ENCODE measurements at places on chromosomes 2 and 18.

- no peak for DNase-seq
Observed at GRCh38 chr2:121541495-121541894, 10.8 kb downstream of the RNU4ATAC start.

DNA sequence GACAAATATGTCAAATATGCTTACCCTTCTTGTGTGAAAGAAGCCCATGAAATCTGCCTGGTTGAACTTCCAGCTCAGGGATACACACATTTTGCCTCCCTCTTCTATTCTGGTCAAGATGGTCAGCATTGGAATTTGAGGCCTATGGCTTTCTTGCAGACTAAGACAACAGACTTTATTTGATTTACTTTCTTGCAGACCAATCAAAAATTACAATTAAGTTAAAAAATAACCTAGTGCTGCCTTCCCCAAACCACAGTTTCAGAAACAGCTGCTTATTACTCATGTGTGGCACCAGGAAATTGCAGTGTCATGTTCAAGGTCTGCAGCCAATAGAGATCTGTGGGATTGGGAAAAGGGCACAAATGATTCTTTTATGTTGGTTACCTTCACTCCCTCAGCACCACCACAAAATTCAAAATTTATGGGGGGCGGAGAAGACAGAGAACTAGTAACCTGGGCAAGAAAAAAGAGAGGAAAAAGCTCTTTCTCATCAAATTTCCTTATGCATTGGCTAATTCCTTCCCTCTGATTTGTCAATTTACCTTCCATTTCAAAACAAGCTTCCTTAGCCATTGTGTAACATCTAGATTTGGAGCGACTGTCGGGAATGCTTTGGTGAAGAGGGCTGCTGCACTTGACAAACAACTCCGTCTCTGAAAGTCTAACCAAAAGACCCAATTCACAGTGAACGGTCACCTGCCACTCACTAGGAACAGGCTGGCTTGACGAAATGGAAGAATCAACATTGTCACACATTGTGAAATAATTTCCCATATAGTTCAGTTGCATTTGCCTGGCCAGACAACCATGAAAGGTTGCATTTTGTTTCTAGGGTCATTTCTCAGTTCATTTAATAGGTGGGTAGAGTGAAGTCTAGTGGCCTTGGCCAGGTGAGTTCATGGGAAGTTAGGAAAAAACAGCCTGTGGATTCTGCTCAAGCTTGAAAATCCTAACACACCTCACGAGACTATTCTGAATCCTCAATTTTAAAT lies 100.4 kb upstream of the FZD5 start:
- DNase-seq = no peak

GRCh38 chr2:8477552-8478470 lies 204.0 kb upstream of the ID2 start:
- DNase-seq = peak; percentile 48

- no peak for DNase-seq
Observed at GRCh38 chr2:217553202-217553601, 449.6 kb downstream of the TNS1 start.

- no peak for DNase-seq
Observed at GRCh38 chr2:39805936-39806608, 27.0 kb upstream of the THUMPD2 start.

DNA sequence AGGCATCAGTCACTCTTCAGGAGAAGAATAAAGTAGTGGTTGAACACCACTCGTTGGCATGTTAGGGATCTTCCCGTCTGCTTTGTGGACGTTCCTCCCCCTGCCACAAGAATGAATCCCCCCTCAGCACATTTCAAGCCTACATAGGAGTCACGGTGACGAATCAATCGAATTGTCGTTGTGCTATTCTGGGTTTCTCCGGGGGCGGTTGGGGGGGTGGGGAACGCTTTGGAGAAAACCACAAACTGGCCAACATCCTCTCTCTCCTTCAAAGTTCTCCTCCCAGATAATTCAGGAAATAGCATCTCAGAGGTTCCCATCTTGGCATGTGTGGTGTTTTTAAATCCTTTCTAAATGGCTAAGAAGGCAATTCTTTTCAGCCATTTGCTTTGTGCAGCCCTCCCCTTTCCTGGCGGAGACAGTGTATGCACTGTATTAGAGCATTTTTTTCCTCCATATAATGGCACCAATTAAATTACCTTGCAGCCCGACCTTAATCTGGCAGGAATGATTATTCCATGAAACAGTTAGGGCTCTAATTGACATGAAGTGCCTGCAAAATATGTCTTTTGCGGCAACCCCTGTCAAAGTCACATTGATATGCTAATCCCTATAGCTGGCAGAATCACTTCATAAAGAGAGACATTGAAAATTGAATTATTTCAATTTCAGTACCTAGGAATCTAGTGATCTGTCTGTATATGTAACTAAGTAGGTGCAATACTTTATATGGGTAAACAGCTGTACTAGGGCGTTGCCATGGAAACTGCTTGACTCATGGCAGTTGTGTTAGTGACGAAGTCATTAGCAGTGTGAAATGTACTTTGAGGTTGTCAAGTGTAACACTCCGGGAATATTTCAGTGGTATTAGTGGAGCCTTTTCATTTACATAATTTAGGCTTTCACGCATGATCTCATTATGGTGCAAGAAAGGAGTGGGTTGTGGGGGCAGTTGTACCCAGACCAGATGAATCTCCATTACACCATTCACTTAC lies 323.4 kb upstream of the SLC14A2 start:
- no peak for DNase-seq

GRCh38 chr2:230678451-230678850 lies 34.2 kb upstream of the CAB39 start:
- DNase-seq = no peak

Data from GM10248 (cell line).